ENCODE measurements at places on chromosomes 13 and 19. TPM values are rescaled to one million over a fixed set of nuclear protein-coding genes. Genes with fewer than 3 reads are reported as not detected.

The ZNF486 gene
- polyA plus RNA-seq, result 0.70 TPM

The SYT5 gene
- 0.04 TPM for polyA plus RNA-seq

- no peak for DNase-seq
These were observed 230.7 kb upstream of the PRR20A start for GRCh38 chr13:56909896-56910600.

DNA sequence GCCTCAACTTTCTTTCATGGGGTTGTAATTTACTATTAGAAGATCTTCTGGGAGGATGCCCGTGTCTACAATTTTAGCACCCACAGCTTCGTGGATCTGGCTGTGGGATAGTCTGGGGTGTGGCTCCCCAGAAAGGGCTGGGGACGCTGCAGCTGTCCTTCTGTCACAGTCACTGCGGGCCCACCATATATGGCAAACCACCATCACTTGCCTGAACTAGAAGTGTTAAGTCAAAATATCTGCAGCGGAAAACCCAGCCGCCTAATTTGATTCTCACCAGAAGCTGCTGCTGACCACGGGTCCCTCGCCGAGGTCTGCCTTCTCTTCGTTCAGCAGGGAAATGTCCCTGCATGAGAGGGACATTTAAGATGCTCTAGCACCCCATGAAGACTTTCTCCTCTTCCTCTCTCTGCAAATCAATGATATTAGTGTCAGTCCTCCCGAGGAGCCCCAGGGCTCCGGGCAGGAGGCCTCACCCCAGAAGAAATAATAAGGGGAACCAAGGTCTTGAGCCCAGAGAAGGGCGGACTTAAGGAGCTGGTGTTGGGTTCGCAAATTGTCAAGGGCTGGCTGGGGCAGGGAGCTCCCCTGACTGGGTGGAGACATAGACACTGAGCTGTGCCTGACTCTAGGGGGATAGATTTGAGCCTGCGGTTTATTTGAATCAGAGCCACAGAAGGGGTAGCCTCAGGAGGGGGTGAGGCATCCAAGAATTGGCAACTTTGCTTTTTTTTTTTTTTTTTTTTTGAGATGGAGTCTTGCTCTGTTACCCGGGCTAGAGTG is 3.0 kb upstream of the MATK start:
- DNase-seq, result no peak

- DNase-seq, result no peak
These were observed 11.6 kb upstream of the RETN start for GRCh38 chr19:7657131-7657751.

DNA sequence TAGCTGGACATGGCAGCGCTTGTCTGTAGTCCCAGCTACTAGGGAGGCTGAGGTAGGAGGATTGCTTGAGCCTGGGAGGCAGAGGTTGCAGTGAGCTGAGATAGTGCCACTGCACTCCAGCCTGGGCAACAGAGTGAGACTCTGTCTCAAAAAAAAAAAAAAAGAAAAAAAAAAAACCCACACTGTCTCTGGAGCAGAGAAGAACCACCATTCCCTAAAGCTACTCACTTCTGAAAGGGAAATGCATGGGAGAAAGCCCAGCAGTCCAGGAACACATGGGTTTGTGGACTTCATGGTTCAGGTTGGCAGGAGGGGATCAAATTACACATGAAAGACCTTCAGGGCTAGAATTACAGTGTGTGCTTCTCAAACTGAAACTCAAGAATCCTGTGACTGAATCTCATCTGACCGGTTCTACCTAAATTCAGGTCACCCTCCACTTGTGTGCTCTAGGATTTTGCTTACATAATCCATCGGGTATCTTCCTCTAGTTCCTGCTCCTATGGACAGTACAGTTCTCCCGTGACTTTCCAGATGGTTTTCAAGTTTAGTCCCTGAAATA is 30.2 kb upstream of the CPB2 start:
- DNase-seq, result peak; percentile 78

Measured in HepG2 (cell line).